ENCODE measurements at places on chromosomes 3 and 15.

- DNase-seq = peak; percentile 78
Observed at GRCh38 chr15:91302588-91303439, 202.8 kb downstream of the SV2B start.

- DNase-seq = no peak
Observed at GRCh38 chr3:71461114-71461513, 122.4 kb downstream of the FOXP1 start.

GRCh38 chr3:97197830-97198229 is 383.4 kb downstream of the EPHA6 start:
- no peak for DNase-seq

- DNase-seq = peak; percentile 94
Observed at GRCh38 chr15:68650901-68651709, 72.3 kb downstream of the CORO2B start.

GRCh38 chr3:181694805-181695660 is 16.7 kb upstream of the SOX2 start:
- DNase-seq = peak; percentile 77

DNA sequence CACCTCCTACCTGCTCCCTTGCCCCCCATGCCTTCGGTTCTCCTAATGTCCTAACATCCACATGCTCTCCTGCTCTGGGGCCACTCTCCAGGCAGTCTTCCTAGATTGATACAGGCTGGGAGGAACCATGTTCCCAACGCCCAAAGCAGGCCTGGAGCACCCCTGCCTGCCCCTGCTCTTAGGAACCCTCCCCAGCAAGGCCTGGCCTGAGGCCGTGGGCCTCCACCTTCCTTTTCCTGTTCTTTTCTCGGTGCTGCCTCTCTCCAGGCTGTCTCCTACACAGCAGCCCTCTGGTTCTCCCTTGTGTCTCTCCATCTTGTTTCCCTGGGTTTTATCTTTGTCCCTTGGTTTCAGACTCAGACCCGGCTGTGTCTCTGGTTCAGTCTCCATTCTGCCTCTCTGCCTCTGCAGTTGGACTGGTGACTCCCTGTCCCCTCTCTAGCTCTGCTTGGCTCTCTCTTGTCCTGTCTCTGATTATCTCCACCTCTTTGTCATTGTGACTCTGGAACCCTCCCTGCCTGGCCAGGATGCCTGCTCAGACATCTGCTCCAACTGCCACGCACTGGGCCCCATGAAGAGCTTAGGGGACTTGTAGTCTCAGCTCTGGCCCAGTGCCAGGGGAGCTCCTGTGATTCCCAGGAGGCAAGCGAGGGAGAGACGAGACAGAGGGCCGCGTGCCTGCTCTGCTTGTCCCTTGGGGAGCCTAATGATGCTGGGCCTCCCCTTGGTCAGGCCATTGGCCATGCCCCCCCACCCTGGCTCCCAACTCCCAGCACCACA is 26.0 kb upstream of the RPL29 start:
- no peak for DNase-seq

GRCh38 chr3:109385442-109386318 is 48.3 kb upstream of the DPPA4 start:
- DNase-seq = no peak

DNA sequence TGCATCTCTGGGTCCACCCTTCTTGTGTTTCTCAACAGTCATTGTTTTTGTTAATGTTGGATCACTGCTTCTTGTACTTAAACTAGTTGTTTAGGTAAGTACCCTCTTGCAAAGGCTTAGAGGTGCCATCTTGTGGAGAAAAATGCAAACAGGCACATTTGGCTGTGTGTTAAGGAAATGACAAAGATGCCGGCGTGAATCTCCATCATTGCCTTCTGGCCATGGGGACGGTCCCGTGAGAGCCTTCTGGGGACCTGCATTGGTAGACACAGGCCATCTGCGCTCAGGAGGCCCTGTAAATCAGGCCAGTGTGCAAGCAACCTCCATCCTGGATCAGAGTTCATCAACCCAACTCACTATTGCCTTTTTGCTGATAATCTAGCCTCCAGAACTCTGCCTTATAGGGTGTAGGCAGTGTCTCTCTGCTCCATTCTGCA is 158.6 kb upstream of the NR2E3 start:
- peak; percentile 47 for DNase-seq

DNA sequence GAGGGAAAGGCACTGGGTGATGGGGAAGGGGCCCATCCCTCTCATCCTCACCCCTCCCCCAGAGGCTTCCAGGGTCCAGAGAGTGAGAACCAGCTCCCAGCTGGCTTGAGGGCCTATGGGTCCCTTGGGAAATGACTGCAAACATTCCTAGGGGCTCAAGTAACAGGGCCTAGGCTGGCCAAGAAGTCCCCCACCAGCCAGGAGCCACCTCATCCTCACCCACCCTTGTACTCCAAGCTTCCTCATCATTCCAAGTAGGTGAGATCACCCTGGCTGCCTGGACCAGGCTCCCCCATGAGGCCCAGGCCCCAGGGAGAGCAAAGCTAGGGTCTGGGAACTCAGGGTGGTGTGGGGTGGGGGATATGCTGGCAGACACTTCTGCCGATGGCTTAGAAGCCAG is 14.8 kb downstream of the LOXL1 start:
- no peak for DNase-seq

- no peak for DNase-seq
Observed at GRCh38 chr15:99359769-99360168, 108.5 kb downstream of the LRRC28 start.

DNA sequence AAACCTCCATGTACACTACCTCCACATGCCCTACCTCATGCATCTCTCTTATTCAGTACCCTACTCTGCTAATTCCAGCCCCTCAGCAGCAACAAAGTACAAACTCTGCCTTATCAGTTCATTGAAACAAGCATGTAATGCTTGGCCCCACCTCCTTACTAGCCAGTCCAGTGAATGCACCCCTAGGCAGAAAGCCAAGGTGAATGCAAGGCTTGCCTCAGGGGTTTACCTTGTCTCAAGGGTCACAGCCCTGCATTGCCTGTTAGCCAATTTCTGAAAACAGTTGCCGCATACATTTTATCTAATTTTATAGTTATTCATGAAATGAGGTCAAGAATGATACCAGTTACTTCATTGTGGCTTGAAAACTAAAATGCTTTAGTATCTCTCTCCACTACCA is 576.4 kb downstream of the FHIT start:
- no peak for DNase-seq

DNA sequence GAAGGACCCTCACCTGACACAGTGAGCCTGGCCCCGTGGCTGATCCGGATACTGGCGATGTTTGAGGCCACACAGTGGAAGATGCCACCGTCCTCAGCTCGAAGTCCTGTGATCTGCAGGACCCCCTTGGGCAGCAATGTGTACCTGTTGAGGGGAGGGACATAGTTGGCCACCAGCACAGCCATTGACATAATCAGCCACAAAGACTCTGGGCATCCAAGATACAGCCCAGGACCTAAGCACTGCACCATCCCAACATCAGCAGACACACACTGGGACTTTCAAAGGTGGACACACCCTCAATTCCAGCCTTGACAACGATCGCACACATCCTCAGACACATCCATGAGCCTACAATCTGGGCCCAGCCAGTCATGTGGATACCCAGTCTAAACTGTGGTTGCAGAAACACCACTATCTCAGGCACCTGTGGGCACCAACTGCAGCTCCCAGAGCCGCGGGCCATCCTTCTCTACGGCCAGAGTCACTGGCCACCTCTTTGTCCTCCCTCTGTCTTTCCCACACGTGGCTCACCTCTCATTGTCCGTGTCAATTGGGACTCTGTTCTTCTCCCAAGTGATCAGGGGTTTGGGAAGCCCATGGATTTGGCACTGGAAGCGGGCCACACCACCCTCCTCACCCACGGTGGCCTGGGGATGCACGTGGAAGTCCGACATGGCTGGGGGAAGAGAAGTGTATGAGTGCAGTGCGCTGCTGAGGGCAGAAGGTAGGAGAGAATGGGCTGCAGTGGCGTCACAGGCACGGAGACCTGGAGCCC is 31.0 kb downstream of the RNU5B-1 start:
- DNase-seq = no peak

DNA sequence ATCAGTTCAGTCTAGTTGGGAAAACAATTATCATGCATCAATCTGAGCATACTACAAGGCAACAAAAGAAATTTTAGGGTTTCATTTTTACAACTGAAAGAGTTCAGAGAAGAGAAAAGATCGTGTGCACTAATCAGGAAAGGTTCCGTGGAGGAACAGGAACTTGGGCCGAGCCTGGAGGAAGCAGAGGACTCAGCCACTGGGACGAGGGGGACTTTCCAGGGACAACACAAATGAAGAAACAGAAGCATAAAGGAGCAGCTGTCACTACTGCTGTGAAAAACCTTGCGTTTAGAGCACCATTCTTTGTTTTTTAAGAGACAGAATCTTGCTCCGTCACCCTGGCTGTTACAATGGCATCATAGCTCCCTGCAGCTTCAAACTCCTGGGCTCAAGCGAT is 60.5 kb downstream of the MYO1E start:
- DNase-seq = no peak

- no peak for DNase-seq
Observed at GRCh38 chr3:138600100-138600745, 6.2 kb upstream of the CEP70 start.

DNA sequence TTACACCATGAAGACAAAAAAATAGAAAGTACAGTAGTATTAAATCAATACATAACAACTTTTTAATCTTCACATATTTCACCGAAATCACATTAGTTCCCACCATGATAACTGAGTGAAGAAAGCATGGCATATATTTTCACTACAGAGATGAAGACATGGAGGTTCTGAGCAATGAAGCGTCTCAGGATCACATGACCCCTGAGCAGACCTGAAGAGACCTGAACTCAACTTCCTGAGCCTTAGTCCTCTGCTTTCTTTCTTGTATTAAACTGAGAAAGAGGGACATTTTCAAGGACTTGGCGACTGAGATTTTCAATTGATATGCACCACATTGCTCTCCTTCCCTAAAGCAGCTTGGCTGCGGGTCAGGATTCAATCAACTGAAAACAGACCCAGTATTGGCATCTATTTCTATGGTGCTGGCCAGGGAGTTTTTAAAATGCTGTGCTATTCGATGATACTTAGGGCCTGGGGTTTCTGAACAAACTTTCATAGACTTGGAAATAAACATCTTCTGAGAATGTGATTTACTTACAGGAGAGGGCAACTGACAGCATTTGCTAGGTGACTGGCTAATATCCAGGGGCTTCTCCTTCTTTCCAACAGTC is 165.1 kb downstream of the LSAMP start:
- DNase-seq = no peak

DNA sequence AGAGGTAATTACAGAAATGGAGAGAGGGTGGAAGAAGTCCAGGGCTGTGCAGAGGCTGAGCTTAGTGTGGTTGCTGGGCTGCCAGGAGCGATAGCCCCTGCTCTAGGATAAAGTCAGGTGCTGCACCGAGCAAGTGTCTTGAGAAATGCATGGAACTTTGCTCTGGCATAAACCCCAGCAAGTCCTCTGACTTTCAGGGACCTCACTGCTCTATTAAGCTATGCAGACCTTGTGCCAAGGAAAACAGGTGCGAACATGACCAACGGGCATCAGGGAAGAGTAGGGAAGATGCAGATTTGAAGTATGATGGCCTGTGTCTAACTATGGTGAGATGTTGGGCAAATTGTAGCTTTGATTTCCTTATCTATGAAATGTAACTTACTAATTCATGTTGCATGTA is 416.8 kb downstream of the NR2F2 start:
- no peak for DNase-seq

DNA sequence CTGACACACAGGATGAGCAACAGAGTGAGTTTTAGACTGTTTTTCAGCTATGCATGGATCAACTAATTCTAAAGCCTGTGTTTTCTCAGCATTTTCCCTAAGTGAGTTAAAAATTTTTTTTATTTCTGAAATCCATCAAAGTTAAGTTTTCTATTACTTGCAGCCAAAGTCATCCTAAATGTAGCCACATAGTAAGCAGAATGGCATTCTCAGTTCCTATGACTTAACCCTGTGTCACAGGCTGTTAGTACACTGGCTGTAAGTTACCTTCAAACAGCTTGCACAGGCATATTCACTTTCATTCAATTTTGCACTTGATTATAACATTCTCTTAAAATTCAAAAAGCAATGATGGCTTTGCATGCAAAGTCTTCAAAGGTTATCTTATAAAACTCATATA is 368.2 kb downstream of the OCA2 start:
- DNase-seq = no peak

DNA sequence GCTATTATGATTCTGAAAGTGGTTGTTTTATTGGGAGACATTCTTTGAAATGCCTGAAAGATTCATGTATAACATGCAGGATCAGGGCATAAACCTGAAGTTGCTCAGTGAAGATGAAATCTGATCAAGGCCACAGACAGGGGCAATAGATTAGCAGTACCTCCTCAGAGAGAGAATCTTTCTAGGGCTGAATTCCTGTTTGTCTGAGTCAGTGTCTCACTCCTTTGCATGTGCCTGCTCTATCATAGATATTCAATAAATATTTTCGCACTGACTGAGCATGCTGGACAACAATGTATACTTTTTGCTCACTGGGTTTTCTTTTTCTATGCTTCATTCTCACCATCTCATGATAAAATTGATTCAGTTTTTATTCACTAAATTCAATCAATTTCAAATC is 49.8 kb upstream of the PFN2 start:
- DNase-seq = no peak

GRCh38 chr3:12948371-12948770 is 107.0 kb upstream of the RPL32 start:
- no peak for DNase-seq

DNA sequence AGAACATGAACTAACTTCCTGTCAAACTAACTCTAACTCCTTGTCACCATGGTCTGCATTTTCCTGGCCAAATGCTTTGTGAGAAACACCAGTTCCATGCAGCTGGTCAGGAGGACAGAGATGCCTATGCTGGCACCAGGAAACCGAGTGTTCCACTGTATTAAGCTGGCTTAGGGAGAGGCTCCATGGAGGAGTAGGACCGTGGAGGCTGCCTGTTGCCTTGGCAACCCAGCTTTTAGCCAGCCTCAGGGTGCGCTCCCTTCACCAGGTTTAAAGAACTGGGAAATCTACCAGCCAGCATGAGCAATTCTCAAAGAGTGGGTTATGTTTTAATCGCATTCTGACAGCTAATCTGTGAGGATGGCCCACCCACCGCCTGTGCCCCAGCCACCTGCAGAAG is 394.1 kb downstream of the OCA2 start:
- no peak for DNase-seq

- DNase-seq = no peak
Observed at GRCh38 chr15:66825731-66826130, 123.7 kb downstream of the SMAD6 start.

DNA sequence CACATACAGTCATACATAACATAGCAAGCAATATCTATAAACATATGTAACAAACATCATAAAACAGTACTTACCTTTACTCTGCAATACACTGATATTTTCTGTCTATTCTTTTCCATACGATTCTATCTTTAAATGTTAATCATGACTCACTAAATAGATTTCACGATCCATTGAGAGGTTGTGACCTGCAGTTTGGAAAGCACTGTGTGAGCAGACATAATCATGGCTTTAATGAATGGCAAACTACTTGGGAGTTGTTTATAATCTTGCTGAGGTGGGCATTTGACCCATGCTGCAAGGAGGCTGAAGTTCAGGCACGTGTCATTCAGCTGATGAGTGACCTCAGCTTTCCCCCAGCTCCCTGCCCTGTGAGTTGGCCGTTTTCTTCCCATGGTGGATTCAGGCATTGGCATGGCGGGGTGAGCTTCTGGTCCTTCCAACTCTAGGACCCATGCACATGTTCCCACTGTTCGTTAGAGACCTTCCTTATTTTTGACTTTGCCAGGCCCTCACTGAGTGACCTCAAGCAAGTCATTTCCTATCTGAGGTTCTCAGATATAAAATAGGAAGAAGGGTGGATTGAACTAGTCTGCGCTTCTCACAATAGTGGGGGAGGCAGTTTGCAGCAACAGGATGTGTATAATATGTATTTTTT is 41.7 kb downstream of the PAQR5 start:
- DNase-seq = no peak

- no peak for DNase-seq
Observed at GRCh38 chr15:27408428-27408827, 437.4 kb downstream of the GABRG3 start.

All from iPS-NIHi11 (cell line).